ENCODE measurements at places on chromosomes 4 and X.

- no peak for DNase-seq
These were observed 341.2 kb downstream of the TECRL start for GRCh38 chr4:64068096-64068495.

DNA sequence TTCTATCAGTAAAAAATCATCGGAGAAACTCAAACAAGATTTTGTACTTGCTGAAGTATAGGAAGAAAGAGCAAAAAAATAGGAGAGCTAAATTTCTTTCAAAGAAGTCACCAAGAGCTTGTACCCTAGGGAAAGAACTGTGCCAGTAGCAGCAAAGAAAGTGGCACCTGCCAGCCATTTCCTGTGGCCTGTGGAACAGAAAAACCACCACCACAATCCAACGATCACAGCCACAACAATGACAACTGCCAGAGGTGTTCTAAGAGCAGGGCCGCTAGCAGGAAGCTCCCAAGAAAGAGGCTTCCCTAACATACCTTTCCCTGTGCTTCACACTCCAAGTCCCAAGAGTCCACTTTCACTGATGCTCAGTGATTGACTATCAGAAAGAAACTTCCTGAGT, 266.1 kb upstream of the GPC4 start:
- no peak for DNase-seq

GRCh38 chrX:7711167-7711566, 131.8 kb upstream of the VCX start:
- DNase-seq: no peak

DNA sequence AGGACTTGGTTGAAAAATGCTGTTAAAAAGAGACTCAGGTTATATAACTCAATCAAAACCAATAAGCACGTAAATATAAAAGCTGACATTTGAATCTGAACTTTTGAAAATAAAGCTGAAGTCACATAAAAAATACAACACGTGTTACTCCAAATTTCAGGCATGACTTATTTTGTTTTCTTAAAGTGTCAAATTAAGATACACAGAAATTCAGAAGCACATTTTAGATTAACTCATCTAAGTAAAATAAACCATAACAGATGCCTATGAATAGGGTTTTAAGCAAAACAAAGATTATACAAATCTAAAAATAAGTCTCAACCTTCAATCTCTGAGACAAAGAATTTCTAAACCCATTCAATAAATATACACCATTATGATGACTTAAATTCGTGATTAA, 124.8 kb downstream of the ANTXR2 start:
- no peak for DNase-seq

GRCh38 chrX:13194291-13195103, 125.4 kb downstream of the ATXN3L start:
- no peak for DNase-seq
